ENCODE measurements at places on chromosomes 6 and 20. TPM values are rescaled to one million over a fixed set of nuclear protein-coding genes. Genes with fewer than 3 reads are reported as not detected.

GRCh38 chr20:64239449-64240242, 15.9 kb upstream of the PCMTD2 start:
- H3K36me3 ChIP-seq, result no peaks in the 10 kb centered on the region
- peaks cover 8% of the 10 kb centered on the region for H3K4me1 ChIP-seq
- no peak for DNase-seq
- no peak overlapping the region for H3K27ac ChIP-seq
- H3K4me3 ChIP-seq, result no peak overlapping the region
- peaks cover 21% of the 10 kb centered on the region for H3K27me3 ChIP-seq

FAXC gene
- total RNA-seq, result not detected

GRCh38 chr6:19752746-19753145, 84.4 kb upstream of the ID4 start:
- no peaks in the 10 kb centered on the region for H3K36me3 ChIP-seq
- H3K4me1 ChIP-seq, result no peaks in the 10 kb centered on the region
- no peak overlapping the region for H3K27ac ChIP-seq
- DNase-seq, result no peak
- H3K4me3 ChIP-seq, result no peak overlapping the region

DNA sequence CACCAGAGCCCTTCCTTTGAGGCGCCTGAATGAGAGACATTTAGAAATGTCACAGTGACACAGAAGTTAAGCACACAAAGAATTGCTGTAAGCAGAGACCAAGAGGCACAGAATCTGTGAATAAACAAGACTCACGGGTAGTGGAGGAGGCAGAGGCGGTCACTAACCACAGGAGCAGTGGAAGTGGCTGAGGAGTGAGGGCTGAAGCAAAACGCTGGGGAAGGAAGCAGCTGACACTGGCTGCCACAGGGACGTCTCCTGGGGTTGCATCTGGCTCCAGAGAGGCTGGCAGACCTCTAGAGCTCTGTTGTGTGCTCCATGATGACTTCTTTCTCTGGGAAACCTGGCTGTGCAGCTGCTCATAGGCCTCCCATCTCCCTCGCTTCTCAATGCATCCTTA, 65.0 kb upstream of the SLC2A12 start:
- peaks cover 8% of the 10 kb centered on the region for H3K4me1 ChIP-seq
- H3K27me3 ChIP-seq, result peaks cover 21% of the 10 kb centered on the region
- peaks cover 6% of the 10 kb centered on the region for H3K36me3 ChIP-seq

DNA sequence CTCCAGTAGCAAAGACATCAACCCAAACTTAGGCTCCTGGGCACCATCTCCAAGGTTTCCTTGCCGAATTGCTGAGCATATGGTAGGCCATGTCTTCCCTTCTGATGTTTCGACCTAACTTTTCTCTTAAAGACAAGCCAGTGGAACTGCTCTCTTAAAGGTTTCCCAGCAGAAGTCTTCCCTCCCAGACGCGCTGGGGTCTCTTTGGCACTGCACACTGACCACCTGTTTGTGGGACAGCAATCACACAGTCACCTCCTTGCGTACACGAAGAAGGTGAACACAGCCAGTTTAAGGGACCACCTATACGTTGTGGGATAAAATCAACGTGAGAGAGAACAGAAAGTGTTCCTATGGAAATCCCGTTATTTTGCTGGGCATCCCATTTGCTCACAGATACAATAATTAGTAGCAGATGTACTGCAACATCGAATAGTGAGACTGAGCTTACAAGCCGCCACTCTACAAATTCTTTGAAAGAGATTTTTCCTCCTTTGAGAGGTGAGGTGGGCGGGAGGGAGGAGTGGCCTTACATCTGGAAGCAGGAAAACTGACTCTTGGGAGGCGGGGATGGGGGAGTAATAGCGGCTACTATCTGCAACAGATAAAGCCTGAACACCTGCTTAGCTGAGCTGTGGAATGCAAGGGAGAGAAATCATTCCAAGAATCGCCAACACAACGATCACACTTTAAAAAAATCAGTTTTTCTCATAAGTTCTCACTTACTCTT, 9.9 kb downstream of the GRIK2 start:
- peaks cover 2% of the 10 kb centered on the region for H3K36me3 ChIP-seq
- DNase-seq, result no peak
- H3K4me1 ChIP-seq, result no peaks in the 10 kb centered on the region
- H3K27ac ChIP-seq, result no peak overlapping the region

All from T-helper 17 cell (primary cell).